ENCODE measurements at places on chromosomes 1 and 21. TPM values are rescaled to one million over a fixed set of nuclear protein-coding genes. Genes with fewer than 3 reads are reported as not detected.
A peak's percentile ranks its signal among the peaks of the same experiment; 100 is the strongest.

- peaks cover 37% of the 10 kb centered on the region for H3K4me1 ChIP-seq
- no peak for DNase-seq
- H3K36me3 ChIP-seq, result peaks cover 3% of the 10 kb centered on the region
- H3K4me3 ChIP-seq, result no peak overlapping the region
- H3K27ac ChIP-seq, result no peak overlapping the region
- no peaks in the 10 kb centered on the region for H3K27me3 ChIP-seq
These were observed 80.4 kb downstream of the ITPKB start for GRCh38 chr1:226658546-226659125.

- H3K4me3 ChIP-seq, result no peak overlapping the region
- no peaks in the 10 kb centered on the region for H3K27me3 ChIP-seq
- H3K4me1 ChIP-seq, result no peaks in the 10 kb centered on the region
These were observed 90.8 kb upstream of the TMPRSS2 start for GRCh38 chr21:41598561-41599431.

- H3K36me3 ChIP-seq, result peaks cover 20% of the 10 kb centered on the region
- no peak for DNase-seq
- peaks cover 5% of the 10 kb centered on the region for H3K4me1 ChIP-seq
- H3K27me3 ChIP-seq, result peaks cover 12% of the 10 kb centered on the region
These were observed 17.9 kb downstream of the ATP5PO start for GRCh38 chr21:33897739-33898138.

- no peak overlapping the region for H3K4me3 ChIP-seq
- H3K27ac ChIP-seq, result no peak overlapping the region
- no peaks in the 10 kb centered on the region for H3K27me3 ChIP-seq
- DNase-seq, result no peak
- H3K36me3 ChIP-seq, result no peaks in the 10 kb centered on the region
These were observed 146.4 kb upstream of the BEND5 start for GRCh38 chr1:48923116-48923515.

DNA sequence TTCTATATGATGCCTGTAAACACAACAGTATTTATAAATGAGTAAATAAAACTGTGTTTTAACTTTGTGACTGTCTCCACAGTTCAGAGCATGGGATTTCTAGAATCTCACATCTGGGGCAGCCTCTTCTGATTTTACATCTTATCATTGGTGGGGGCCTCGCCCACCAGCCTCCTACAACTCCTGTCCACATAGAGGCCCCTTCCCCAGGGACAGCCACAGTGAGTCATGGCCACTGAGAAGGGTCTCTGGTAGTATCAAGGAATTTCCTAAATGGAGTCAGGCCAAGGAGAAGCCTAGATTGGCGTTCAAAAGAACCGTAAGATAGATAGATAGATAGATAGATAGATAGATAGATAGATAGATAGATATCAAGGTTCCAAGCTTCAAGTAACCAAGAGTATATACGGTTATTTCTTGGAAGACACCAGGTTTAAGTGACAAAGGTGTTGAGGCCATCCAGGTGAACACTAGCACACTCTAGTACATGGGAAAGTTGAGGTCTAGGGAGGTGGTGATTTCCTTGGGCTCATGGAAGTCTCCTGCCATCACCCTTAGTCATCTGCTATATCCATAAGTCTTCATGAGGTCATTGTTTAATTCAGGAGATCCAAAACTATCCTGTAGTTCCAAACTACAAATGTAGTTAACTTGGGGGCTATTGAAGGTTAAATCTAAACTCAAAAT lies 121.6 kb downstream of the SYT2 start:
- peaks cover 21% of the 10 kb centered on the region for H3K4me1 ChIP-seq
- H3K4me3 ChIP-seq, result no peak overlapping the region
- no peak overlapping the region for H3K27ac ChIP-seq
- no peaks in the 10 kb centered on the region for H3K36me3 ChIP-seq

DNA sequence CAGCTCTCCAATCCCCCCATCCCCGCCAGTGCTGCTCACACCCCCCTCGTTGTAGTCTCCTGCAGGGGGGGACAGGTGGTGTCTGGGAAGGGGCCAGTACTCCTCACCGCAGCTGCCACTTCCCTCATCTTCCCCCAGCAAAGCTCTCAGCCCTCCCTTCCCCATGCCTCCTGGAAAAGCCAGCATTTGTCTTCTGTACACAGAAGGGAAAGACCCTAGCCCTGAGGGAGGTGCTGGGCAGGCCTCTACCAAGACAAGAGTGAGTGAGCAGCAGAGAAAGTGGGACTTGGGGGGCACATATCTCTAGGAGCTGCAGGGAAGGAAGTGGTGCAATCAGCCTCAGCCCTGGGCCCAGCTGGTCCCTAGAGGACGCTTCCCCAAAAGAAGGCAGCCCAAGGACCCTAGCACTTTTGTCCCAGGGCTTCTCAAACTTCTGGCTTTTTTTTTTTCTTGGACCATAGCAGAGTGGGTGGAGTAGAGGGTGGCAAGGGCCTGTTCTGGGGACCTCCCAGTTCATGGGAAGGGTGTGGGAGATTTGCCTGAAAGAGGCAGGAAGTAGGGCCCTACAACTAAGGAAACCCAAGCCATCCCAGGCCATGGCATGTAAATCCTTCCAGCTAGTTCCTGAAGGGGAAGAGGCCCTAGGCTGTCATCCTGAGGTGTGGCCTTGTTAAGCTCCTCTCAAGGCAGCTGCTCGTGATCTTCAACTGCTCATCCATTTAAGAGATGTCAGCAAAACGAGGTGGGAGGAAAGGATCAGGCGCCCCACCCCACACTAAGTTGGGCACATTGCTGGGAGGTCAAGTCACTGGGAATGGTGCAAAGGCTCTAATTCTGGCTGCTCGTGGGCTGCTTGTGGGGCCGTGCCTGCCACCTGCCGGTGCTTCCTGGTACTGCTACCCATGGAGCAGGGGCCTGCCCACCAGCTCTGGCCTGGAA lies 12.6 kb downstream of the ZC3H12A start:
- H3K4me1 ChIP-seq, result peaks cover 14% of the 10 kb centered on the region
- H3K4me3 ChIP-seq, result no peak overlapping the region
- DNase-seq, result peak; percentile 83
- peak overlapping the region; percentile 16 for H3K27ac ChIP-seq
- H3K36me3 ChIP-seq, result no peaks in the 10 kb centered on the region

Gene ZNF593
- total RNA-seq, result 13.5 TPM

Gene HEYL
- 0.12 TPM for total RNA-seq

All from B cell (primary cell).